Activated naive CD8-positive, alpha-beta T cell treated with anti-CD3 and anti-CD28 coated beads for 36 hours (primary cell): ENCODE measurements at places on chromosomes 11 and 22.

DNA sequence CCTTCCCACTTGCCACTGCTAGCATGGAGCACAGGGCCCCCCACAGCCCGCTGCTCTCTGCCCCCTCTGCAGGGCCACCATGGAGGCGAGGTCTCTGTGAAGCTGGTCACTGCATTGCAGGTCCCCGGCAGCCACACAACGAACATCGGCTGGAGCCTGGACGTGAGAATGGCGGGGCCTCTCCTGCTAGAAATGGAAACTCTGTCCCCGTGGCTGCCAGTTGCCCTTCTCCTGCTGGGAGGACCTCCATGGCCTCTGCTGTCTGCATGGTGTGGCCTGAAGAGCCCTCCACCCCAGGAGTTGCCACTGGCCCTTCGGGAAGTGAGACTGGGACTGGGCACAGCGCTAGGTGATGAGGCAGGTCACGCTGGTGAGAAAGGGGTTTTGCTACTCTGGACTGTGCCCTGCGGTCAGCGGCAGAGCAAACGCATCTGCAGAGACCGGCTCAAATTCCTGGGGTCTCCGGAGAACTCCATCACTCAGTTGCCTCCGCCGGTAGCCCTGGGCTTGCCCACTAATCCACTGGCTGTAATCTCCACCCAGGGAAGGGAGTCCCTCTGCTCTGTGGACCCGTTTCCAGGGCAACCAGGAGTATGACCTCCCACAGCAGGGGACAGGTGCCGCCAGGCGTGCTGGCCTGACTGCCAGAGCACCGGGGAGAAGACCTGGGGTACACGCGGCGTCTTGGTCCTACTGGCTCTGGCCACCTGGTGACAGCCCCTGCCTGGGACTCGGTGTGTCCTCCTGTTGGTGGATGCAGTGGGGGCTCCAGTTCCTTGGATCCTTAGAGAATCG is 806.3 kb downstream of the BRD1 start:
- no peak for DNase-seq

DNA sequence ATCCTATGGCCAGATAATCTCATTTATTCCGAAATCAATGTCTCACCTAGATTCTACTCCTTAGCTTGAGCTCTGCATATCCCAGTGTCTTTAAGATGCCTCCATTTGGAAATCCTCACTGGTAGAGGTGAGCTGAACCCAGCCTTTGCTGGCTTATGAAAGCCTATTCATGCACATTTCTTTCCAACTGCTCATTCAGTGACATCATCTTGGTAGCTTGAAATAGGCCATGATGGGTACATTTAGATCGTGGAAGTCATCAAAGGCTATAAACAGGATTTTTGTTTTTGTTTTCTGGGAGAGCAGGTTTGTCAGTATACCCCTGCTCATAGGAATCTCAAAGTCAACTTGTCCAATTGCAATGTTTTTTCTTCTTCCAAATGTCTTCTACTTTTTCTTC is 6.0 kb downstream of the NXPE1 start:
- DNase-seq: no peak

DNA sequence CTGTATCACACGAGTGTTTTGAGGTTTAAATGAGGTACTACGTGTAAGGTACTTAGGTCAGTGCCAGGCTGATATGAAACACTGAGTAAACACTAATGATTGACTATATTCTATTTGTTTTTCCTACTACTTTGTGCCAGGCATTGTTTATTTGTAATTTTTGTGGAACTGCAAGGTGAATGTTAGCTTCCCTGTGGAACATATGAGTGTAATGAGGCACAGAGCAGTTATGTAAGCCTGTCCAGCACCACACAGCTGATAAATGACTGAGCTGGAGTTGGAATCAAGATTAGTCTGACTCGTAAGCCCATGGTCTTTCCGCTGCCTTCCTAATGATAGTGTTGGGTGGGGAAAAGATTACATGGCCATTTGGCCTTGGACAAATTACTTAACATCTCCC is 5.9 kb downstream of the SLC37A2 start:
- DNase-seq: no peak

- no peak for DNase-seq
These were observed 4.7 kb downstream of the ANO1 start for GRCh38 chr11:70082829-70083228.

- DNase-seq: no peak
These were observed 288.3 kb upstream of the ANO3 start for GRCh38 chr11:26043665-26044064.

- DNase-seq: no peak
These were observed 251.6 kb downstream of the TBC1D22A start for GRCh38 chr22:47013861-47014635.

GRCh38 chr22:49420651-49421050 is 407.0 kb downstream of the BRD1 start:
- DNase-seq: no peak

- no peak for DNase-seq
These were observed 27.8 kb upstream of the CSNK2A3 start for GRCh38 chr11:11380883-11381282.

DNA sequence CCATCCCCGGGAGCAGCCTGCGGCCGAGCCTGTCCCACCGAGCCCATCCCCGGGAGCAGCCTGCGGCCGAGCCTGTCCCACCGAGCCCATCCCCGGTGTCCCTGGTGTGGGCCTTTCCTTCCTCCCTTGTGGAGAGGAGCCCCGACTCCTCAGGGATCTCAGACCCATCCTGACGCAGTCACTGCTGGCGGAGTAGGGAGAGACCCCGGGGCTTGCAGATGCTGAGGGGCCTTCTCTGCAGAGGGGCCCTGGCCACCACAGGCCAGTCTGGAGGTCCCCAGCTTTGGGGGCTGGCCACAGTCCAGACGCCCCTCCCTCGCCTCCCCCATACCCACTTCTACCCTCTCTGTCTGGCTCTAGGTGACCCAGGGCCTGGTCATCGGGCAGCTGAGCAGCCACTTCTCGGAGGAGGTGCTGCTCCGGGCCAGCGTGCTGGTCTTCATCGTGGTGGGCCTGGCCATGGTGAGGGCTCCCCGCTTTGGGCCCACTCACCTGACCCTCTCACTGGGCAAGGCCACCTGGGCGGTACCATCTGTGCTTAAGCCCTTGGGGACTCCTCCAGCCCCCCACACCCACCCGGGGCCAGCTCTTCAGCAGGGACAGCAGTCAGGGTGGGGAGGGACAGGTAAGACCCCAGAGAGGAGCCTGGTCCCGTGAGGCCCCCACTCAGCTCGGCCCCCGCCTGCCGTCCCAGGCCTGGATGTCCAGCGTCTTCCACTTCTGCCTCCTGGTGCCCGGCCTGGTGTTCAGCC is 7.3 kb downstream of the PHLDA2 start:
- DNase-seq: no peak

- DNase-seq: no peak
These were observed 49.3 kb upstream of the IGLL5 start for GRCh38 chr22:22838148-22838786.

GRCh38 chr11:47061429-47062178 is 115.1 kb downstream of the ARFGAP2 start:
- DNase-seq: no peak

DNA sequence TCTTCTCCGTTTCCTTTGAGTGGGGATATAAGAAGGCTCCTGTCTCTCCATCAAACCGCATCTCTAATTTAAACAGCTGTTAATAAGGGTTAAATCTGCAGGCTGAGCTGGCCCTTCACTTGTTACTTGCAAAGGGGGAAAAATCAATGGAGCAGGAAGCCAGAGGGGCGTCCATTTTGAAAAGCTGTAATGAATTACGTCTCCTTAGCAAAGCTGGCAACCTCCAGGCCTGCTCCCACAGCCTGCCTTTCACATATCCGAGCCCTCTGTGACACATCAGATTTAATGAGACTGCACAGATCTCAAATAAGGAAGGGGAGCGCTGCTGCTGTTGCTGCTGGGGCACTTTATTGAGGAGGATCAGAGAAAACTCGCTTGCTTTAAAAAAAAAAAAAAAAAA is 320.8 kb downstream of the BLID start:
- DNase-seq: no peak

- DNase-seq: no peak
These were observed 43.3 kb upstream of the EP300 start for GRCh38 chr22:41048791-41049717.

- no peak for DNase-seq
These were observed 2.6 kb downstream of the NELL1 start for GRCh38 chr11:20671856-20672546.

- no peak for DNase-seq
These were observed 110.0 kb downstream of the KIRREL3 start for GRCh38 chr11:126890561-126890960.

GRCh38 chr22:25774575-25775026 is 32.6 kb downstream of the MYO18B start:
- DNase-seq: peak; percentile 12

DNA sequence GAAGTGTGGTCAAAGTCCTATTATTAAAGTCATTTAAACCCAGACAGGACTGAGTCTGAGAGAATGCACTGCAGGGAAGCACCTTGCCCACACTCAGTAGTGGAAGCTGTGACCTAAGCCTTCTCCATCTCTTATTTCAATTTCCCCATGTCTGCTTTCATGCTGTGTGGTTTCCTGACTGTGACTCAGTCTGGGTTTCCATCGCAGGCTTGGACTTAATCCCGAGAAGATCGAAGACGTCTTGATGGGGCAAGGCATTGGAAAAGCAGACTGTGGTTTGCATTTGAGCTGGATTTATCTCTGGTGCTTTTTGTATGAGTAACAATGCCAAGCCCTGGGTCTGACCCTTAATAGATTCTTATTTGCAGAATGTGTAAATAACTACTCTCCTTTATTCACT is 238.9 kb downstream of the NTM start:
- DNase-seq: no peak

- no peak for DNase-seq
These were observed 785.4 kb upstream of the API5 start for GRCh38 chr11:42526426-42526825.

DNA sequence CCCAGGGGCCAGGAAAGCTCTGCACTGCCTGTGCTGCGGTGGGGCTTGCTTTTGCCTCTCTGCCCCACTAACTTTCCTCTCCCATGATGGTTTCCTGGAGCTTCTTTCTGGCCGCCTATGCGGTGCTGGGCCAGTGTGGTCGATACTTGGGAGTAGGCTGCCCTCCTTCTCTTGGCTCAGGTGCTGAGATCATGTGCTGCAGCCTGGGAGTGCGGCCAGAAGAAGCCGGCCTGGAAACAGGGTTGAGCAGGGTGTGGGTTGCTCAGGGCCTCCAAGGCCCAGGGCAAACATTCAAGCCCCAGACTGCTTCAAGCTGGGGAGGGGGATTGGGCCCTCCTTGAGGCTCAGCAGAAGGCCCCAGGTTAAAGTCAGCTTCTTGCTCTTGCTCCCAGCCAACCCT is 125.0 kb downstream of the NTM start:
- no peak for DNase-seq

DNA sequence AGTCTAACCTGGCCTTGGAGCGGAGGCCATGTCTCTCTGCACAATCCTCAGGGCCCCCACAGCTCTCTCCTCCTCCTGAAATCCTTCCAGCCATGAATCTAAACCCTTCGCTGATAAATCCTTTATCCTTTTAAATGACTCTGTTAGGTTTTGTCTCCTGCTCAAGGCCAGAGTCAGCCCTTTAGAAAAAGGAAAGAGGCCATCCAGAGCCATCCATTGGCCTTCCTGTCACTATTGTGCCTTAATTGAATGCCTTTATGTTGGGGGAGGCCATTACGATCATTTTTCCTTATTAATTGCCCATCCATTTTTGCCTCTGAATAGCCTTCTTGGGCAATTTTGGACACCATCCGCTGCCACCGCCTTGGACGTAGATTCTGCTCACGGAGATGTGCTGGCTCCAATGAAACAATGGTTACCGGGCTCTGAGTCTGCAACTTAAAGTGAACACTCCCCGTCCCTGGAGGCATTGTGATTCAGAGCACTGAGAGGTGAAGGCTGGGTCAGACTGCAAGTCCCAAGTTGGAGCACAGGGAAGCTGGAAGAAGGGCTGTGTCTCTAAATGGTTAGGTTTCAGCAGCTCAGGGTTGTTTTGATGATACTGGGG is 213.0 kb upstream of the E2F8 start:
- DNase-seq: no peak

GRCh38 chr22:38957046-38957770 is at the start of gene APOBEC3A:
APOBEC3A (plus strand) TSS chr22:38957609; CDS start chr22:38957692, 83 bp downstream.
- no peak for DNase-seq

- no peak for DNase-seq
These were observed 963.8 kb upstream of the CNTN5 start for GRCh38 chr11:98056945-98057344.

- DNase-seq: no peak
These were observed 2.6 kb upstream of the OOSP3 start for GRCh38 chr11:59875856-59876519.

DNA sequence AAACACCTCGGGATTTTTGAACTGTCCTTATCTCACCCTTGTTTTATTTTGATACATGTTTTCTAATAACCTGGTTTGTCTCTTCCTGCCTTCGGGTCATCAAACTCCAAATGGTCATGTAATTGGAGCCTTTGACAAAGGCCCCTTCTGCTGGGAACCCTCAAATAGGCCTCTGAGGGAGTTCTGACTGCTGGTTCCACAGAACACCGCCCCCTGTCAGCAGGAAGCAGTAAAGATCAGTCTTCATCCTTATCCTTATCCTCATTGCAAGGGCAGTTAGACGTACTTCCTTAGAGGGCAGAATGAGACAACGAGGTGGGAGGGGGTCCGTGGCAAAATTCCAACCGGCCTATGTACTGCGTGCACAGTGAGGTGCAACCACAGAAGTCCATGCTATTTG is 12.1 kb downstream of the TRIM51 start:
- DNase-seq: no peak

DNA sequence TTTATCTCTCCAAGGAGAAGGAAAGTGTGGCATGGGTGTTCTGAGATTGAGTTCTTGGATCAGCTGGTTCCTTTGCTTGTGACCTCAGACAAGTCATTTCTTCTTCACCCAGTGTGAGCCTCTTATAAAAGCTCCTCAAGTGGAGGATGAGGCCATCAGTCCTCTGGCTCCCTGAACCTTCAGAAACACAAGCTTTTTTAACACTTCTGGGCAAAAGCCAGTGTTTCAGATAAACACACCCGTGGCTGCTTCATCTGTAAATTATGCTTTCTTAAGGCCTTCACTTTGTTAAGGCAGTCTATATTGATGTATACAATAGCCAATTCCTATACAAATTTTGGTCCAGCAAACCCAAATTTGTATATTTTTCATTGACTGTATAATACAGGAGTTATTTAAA is 179.9 kb downstream of the DBX1 start:
- DNase-seq: no peak

DNA sequence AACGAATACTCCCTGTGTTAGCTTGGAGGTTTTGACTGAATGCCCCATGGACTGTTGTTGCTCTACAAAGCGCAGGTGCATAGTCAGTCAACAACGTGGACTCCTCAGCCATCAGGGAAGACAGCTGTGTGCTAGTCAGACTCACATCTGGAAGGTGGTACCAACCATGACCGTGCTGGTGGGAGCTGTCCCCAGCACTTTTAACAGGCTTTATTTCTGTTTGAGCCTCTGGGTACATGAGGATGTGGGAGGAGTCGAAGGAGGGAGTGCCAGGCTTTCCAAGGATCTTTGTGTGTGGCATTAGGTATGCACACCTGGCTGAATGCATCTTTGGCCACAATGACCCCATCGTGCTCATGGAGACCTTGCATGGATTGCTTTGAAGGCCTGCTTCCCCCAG is 6.6 kb downstream of the RASSF10 start:
- DNase-seq: no peak

GRCh38 chr22:19546680-19547079 is 22.5 kb upstream of the CLDN5 start:
- DNase-seq: no peak

GRCh38 chr11:102320679-102321078 is 3.4 kb downstream of the BIRC3 start:
- no peak for DNase-seq

GRCh38 chr11:94170953-94171352 is 42.3 kb downstream of the PANX1 start:
- no peak for DNase-seq
